ENCODE measurements at places on chromosomes 3 and 15. TPM values are rescaled to one million over a fixed set of nuclear protein-coding genes. Genes with fewer than 3 reads are reported as not detected.
A peak's percentile ranks its signal among the peaks of the same experiment; 100 is the strongest.

DNA sequence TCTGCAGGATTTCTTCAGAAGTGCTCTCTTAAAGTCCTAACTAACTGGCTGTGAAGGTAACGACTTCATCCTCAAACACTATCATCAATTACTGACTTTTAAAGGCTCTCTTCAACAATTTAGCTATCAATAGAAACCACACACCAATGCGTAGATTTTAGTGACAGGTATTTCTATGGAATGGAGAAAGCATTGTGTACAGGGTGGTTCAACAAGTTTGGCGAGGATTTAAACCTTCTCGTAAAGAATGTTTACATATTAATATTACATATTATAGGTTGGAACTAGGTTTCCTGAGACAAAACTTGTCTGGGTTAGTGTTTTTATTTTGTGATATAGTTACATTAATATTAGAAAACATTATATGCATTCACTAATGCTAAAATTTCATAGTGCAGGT lies 233.6 kb downstream of the CHL1 start:
- DNase-seq: no peak

Gene SATB1
- total RNA-seq: 13.3 TPM

Gene CA12
- total RNA-seq: 4.9 TPM

DNA sequence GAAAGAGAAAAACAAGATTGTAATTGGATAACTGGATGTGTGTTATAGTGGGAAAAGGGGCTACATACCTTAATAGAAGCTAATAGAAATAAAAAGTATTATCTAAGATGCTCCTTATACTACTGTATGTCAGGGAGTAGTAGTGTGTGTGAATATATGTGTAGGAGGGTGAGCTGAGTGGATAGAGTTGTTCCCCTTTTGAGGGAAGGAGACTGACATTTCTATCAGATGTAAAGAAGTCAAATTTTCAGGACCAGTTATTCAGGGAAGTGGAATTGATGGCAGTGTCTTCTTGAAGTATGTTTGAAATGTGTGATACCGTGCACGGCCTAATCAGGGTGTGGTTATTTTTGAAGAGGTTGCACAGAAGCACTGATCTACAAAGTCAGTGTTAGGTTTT lies 49.1 kb downstream of the PCOLCE2 start:
- no peak for DNase-seq

DNA sequence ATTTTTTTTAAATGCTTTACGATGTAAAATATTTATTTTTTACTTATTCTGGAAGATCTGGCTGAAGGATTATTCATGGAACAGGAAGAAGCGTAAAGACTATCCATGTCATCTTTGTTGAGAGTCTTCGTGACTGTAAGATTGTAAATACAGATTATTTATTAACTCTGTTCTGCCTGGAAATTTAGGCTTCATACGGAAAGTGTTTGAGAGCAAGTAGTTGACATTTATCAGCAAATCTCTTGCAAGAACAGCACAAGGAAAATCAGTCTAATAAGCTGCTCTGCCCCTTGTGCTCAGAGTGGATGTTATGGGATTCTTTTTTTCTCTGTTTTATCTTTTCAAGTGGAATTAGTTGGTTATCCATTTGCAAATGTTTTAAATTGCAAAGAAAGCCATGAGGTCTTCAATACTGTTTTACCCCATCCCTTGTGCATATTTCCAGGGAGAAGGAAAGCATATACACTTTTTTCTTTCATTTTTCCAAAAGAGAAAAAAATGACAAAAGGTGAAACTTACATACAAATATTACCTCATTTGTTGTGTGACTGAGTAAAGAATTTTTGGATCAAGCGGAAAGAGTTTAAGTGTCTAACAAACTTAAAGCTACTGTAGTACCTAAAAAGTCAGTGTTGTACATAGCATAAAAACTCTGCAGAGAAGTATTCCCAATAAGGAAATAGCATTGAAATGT lies 15.6 kb downstream of the THBS1 start:
- peak; percentile 74 for DNase-seq

GRCh38 chr3:173221010-173221409 lies 80.0 kb upstream of the SPATA16 start:
- no peak for DNase-seq

- no peak for DNase-seq
These were observed 7.8 kb upstream of the RAB8B start for GRCh38 chr15:63181648-63182047.

DNA sequence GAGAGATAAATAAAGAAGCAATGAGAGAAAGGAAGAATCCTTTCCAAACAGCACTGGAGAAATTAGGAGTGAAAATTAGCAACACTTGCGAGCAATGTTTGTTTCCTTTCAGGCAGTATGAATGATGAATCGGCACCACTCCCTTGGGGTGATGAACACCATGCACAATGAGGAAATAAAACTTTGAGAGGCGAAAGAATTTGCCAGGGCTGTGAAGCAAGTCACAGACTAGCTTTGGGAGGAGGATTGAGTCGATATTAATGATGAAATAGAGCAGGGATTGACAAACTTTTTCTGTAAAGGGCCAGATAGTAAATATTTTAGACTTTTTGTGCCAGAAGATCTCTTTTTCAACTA lies 237.7 kb downstream of the AGBL1 start:
- no peak for DNase-seq

- DNase-seq: no peak
These were observed 667.4 kb downstream of the ROBO2 start for GRCh38 chr3:77707281-77707680.

- DNase-seq: no peak
These were observed 25.0 kb downstream of the GLB1 start for GRCh38 chr3:33071946-33072345.

GRCh38 chr3:113751141-113751540 lies 4.3 kb downstream of the ATP6V1A start:
- no peak for DNase-seq

DNA sequence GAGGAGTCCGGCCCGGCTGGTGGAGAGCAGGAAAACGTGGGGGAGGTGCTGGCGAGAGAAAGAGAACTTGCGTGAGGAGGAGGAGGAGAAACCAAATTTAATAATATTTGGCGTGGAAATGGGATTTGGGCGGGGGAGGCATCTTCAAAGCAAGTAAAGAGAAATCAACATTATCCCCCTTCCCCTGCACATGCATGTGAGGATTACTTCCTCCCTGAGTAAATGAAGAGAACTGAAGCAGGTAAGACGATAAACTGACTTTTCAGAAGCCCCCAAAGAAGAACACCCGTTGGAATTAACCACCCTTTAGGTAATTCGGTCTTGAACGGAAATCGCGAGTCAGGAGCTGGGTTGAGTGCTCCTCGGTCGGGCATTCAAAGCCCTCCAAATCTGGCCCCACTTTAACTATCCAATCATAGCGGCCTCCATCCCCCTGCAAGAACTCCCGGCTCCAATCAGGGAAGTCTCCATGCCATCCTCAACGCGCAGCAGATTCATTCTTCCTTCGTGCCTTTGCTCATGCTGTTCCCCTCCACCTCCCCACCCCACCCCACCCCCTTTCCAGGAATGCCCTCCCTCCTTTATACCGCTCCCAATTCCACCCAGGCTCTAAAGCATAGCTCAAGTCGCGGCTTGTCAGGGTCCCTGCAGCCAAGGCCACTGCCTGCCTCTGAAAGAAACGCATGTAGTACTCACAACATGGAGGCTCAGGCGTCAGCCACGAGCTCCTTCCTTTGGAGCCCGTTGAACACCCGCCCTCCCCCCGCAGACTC lies 545 bp upstream of the RFX7 start:
- no peak for DNase-seq

DNA sequence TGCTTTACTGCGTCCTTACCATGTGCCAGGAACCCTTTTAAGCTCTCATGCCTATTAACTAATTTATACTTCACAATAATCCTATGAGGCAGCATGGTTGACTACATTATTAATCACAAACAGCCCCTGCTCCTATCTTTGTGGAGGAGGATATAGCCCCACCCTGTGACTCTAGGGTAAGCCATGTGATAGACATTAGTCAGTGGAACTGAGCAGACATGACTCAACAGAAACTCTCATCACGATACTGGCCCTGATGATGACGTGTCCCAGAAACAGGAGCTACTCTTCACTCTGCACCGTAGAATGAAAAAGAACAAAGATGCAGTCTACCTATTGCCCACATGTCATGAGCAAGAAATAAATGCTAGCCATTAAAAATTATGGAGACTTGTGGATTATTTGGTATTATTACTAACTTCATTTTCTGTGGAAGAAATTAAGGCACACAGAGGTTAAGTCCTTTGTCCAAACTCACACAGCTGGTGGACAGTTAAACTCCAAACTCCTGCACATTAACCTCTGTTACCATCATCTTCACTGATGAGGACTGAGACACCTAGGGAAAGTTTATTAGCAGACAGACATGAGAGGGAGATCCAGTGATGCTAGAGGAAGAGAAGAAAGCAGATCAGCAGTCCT lies 51.2 kb downstream of the CFAP20DC start:
- DNase-seq: peak; percentile 47

- no peak for DNase-seq
These were observed 2.1 kb downstream of the ACVR2B start for GRCh38 chr3:38455639-38456430.

Data from glomerular endothelial cell (primary cell).